ENCODE measurements at places on chromosomes 7 and 10.

GRCh38 chr10:72008096-72008981 is 44.1 kb downstream of the CHST3 start:
- DNase-seq, result no peak

- DNase-seq, result no peak
Observed at GRCh38 chr7:73880755-73881328, 19.9 kb downstream of the TMEM270 start.

DNA sequence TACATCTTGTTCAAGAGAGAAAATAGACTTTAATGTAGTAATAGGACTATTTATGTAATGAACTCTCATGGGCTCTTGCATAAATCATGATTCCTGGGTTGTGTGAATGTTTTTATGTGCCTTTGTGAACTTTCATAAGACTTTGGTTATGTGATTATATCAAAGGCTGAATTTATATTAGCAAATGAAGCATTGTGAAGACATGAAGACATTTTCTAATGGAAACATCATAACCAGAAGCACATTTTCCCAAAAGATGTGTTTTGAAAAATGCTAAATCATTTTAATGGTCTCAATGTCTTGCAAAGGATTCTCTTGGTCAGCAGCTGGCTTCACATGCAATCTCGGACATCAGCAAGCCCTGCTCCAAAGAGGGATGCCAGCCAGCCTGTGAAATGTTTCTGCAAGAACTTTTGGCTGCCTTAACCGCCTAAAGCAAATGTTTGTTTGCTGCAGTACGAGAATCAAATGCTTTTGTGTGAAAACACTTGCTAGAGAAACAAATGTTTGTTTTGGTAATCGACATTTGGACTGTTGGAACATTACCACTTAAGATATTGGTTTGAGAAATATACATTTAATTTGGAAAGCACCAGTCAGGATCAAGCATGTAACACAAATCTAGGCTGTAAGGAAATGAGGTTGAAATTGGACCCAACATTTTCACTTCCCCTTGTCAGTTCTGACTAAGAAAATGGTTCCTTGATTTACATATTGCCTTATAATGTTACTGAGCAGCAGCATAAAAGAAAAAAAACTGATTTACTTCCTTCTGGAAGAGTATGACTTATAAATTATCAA is 102.1 kb downstream of the RTKN2 start:
- DNase-seq, result no peak

DNA sequence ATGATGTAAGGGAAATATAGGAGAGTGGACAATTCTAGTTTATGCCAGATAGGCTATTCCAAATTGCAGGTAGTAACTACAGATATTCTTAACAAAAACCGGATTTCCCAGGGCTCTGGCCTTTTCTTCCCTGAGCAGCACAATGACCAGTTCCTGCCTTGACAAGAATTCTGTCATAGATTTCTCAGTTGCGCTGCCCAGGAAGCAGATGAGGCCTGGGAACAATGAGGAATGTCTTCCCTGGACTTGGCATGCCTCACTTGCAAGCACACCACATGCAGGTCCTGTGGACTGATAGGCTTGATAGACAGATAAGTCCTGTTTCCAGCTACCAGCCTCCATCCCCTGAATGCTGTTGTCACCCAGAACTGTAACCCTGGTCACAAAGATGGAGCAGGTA is 174.5 kb upstream of the PRSS58 start:
- no peak for DNase-seq

- DNase-seq, result no peak
Observed at GRCh38 chr7:2794836-2795636, 49.1 kb downstream of the GNA12 start.

DNA sequence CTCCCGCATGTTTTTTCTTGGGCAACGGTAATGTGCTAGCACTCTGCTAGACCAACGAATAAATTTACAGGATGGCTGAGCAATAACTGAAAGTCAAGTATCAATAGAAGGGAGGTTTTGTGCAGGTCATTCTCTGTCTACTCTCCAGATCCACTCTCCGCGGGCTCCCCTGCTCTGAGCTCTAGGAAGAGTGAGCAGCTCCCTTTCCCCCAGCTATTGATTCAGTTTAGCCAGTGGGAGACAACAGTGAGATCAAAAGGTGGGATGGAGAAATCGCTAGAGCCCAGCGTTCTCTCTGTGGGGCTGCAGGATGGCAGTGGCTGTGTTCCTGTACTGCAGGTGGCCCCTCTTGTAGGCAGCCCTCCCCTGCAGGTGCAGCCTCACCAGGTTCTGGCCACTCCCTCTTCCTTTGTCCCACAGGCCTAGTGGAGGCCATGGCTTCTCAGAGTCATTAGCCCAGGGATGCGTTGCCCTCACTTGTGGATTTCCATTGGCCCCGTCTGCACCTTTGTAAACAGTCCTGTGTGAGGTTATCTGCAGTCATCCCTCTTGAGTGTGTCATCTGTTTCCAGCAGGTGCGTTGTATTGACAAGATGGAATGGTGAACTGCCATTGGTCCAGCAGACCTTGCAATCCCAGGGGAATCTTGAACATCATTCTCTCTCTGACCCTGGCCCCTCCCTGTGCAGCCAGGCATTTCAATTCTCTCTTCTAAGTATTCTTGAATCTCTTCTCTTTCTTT is 11.1 kb downstream of the MSRB2 start:
- peak; percentile 12 for DNase-seq

- DNase-seq, result no peak
Observed at GRCh38 chr7:54969208-54969967, 49.4 kb upstream of the EGFR start.

Data from NCI-H2171 treated with DMSO at 0.1 percent for 48 hours (cell line).